Activated naive CD8-positive, alpha-beta T cell treated with anti-CD3 and anti-CD28 coated beads, Interleukin-2, amount 10 ng/mL, durations not matched to agents 7 days and 5 days (primary cell): ENCODE measurements at places on chromosomes 4 and X.

GRCh38 chrX:103806862-103807474 lies 25.1 kb downstream of the RAB9B start:
- no peak for DNase-seq

DNA sequence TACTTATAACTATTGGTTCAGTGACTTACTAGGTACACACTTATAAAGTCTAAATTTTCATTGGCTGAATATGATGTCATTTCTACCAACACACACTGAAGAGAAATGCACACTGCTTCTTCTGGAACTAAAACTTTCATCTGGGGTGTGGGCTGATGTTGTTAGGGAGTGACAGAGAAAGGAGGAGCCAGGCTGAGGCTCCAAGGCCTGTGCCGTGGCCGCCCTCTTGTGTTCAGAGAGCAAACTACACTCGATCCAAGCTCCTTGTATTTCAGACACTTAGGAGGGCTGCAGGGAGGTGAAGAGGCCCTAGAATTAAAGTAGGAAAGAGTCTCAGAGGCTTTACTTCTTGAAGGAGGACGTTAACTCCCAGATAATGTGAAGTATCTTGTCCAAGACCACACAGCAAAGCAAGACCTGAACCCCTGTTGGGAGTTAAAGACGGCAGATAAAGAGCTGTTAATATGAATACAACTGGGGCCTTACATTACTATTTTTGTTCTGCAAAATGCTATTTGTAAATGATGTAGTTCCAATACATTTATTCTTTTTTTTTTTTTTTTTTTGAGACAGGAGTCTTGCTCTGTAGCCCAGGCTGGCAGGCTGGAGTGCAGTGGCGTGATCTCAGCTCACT lies 137.5 kb downstream of the AFAP1 start:
- peak; percentile 68 for DNase-seq

GRCh38 chr4:71185037-71185436 lies 153.8 kb upstream of the SLC4A4 start:
- no peak for DNase-seq

DNA sequence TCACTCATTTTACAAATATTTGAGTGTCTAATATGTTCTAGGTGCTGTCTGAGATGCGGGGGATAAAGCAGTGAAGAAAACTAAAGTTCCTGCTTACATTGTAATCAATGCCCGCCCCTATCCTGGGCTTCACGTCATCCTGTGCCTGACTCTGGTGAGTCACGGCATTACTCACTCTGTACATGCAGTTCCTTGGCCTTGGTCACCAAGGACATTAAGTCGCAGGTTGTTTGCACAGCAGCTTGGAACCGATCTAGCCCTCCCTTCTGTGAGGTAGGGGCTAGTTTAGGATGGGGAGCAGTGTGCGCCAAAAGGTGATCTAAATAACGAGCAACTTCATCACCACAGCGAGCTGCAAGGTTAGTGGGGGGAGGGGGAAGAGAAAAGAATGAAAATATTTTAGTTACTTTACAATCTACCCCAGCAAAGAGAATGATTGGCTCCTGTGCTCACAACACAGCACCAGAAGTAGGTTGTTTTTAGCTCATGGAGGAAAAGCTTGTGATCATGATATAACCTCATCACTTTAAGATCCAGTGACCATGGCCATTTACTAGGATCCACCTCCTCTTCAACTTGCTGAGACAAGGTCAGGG lies 48.0 kb upstream of the HDAC8 start:
- no peak for DNase-seq

DNA sequence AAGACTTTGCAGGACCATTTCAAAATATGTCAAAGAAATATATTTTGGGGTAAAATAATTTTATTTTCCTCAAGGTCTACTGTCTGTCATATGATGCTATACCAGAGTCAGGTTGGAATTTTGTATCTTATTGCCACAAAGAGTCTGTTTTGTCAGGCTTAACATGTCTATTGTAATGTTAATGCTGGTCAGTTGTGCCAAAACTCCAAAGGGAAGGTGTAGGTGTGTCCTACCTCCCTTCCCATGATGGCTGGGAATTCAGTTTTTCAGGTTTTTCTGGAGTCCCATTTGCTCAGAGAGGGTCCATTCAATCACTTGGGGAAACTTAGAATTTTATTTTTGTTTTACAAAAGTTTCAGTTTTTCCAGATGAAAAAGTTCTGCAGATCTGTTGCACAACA lies 33.3 kb upstream of the SLC25A4 start:
- DNase-seq: no peak

GRCh38 chrX:24204958-24205357 lies 55.4 kb downstream of the ZFX start:
- no peak for DNase-seq

- DNase-seq: no peak
These were observed 1.7 kb upstream of the KCNE5 start for GRCh38 chrX:109626637-109627036.

DNA sequence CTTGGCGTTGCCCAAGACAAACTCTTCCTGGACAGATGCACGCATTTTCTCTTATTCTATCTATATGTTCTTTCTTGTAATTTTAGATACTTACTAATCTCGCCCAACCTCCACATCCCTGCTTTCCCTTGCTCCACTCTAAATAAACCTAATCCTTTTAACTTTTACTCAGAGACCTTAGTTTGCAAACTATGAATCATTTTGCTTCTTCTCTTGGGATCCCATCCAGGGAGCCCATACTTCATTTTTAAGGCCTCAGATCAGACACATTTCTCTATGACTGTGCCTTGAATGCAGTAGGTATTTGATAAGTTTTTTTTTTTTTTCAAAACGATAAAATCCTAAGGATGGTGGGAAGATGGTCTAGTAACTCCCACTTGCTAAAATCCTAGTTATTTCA lies 353.8 kb upstream of the HAND2 start:
- no peak for DNase-seq

DNA sequence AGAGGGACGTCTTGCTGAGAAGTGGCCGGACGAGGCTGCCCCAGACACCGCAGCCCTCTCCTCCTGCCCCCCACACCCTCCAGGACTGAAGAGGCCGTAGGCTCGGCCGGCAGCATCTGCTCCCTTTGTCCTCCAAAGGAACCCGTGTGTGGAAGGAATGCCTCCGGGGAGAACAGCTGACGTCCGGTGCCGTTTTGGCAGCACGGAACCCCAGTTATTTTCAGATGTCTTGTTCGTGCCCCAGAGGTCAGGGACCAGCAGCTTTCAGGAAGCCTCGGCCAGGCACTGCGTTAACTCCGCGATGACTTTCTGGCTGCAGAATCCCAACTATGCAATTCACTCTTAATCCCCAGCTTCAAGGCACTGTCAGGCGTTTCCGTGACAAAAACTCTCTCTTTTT lies 10.9 kb upstream of the PPP2R3B start:
- no peak for DNase-seq

- no peak for DNase-seq
These were observed 56.0 kb downstream of the SAT1 start for GRCh38 chrX:23838953-23839352.

- DNase-seq: no peak
These were observed 45.7 kb downstream of the SYTL5 start for GRCh38 chrX:38052096-38052495.

GRCh38 chr4:85769009-85769408 lies 294.1 kb downstream of the ARHGAP24 start:
- no peak for DNase-seq

- no peak for DNase-seq
These were observed 30.9 kb upstream of the PPA2 start for GRCh38 chr4:105504744-105505143.

- DNase-seq: no peak
These were observed 43.4 kb downstream of the NUDT6 start for GRCh38 chr4:122879001-122879400.

DNA sequence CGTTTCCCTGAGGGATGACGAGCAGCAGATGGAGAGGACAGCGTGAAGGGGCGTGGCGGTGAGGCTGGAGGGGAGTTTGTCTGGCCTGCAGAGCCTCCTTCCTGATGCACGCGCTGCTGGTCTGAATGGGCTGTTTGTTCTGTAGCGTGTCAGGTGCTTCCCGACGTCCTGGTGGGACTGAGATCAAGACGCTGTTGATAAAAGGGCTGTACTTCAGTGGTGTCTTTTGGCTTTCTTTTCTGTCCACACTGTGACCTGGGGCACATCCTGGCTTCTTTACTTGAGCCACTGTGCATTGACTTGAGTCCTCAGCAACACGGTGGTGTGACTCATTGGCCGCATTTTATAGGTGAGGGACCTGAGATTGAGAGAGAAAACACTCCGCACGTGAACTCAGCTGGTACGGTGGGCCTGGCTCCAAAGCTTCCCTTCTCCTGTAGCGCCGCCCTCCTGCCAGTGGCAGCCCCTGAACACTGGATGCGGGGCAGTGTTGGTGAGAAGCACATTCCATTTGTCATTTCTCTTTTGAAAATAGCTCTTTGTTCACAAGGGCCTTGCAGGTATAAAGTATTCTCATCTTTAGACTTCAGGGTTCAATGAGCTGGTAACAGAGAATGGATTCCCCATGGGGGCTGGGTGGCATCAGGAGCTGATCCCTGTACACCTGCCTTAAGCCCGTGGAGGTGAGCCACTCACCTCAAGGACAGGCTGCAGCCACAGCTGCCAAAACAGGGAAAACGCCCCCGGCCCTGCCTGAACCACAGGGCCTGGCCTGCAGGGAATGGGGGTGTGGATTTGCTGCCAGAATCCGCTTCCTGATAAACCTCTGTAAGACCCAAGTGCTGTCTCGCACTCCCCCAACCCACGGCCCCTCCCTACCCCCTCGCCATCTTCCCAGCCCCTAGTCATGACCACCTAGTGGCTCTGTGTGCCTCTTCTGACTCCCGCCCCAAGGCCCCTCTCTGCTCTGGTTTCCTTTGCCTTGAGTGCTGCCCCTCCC lies 29.2 kb downstream of the NSG1 start:
- DNase-seq: no peak

DNA sequence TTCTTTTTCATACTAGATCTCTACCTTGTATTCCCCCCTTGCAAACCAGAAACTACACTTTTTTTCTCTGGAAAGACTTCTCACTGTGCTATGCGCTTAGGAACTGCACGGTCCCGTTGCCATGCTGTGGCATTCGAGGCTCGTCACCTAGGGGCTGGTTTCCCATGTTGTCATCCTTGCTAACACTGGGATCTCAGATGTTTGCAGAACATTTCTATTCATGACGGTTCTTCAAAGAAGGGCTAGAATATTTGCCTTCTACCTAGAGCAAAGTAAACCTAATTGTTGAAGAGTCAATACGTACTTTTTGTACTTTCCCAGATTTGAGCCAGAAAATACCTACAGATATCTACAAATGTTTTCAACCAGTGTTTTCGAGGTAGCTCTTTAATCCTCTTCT lies 41.0 kb downstream of the RS1 start:
- DNase-seq: no peak

GRCh38 chr4:4890574-4891255 lies 31.2 kb downstream of the MSX1 start:
- no peak for DNase-seq
